ENCODE measurements at places on chromosomes 1 and 21.

DNA sequence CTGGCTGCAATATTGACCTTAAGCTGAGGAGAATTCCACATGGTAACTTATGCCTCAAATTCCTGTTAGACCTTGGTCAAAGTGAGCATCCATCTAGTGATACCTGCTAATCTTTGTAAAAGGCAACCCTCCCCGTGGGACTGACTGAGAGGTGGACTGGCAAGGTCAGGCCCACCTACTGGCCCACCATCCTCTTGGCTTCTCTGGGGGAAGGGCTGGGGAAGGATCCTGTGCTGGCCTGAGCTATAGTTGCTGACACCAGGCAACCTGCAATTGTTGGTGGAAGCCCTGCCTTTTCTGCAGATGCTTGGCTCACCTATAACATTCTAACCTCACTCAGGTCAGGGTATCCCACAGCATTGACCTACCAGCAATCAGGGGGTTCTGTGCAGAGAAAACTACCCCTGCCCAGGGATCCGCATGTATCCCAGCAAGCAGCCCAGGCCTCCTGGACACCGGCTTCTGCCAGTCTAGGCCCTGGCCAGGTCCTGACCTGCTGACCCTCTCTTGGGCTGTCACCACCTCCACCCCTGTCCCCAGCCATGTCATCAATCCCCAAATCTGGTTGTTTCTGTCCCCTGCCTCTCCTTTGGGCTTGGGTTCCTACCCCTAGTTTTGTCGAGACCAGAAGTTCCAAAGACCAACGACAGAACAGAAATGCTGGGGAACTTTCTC, 108.1 kb upstream of the EDN2 start:
- no peak overlapping the region for H3K4me3 ChIP-seq
- H3K4me1 ChIP-seq: no peaks in the 10 kb centered on the region
- H3K36me3 ChIP-seq: no peaks in the 10 kb centered on the region
- H3K27ac ChIP-seq: no peak overlapping the region
- no peak for DNase-seq

DNA sequence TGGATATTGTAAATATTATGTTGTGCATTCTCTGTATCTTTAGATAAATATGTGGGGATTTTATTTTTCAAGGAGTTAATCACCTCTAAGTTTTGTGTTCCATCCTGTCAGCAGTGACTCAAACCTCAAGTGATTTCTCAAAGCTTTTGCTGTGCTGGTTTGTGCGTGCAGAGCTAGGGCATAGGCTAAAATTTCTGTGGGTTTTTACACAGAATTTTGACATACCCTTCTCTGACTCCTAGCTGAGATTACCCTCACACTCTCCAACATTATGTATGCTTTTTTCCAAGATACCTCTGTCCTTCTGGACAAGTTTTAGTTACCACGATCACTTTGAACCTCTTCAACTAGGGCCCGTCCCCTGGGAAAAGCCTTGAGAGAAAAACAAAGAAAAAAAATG, 384.9 kb downstream of the NCAM2 start:
- no peaks in the 10 kb centered on the region for H3K4me1 ChIP-seq
- H3K27ac ChIP-seq: no peak overlapping the region
- H3K27me3 ChIP-seq: no peaks in the 10 kb centered on the region
- DNase-seq: no peak

DNA sequence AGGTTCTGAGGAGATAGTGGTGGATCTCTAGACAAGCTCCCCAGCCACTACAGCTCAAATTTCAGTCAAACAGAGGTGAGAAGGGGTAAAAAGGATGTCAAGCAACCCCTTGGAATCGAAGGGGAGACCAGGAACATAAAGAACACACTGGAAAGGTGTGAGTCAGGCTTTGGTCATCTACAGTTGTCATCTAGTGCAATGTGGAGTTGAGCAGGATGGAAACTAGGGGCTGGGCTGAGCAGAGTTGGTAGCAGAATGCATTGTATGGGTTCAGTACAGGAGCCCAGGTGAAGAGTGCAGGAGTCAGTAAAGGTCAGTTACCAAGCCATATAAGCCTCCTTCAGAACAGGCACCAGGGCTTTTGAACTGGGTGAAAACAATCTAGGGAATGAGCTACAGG, 52.7 kb upstream of the VAV3 start:
- H3K4me1 ChIP-seq: no peaks in the 10 kb centered on the region
- no peak for DNase-seq
- no peak overlapping the region for H3K4me3 ChIP-seq
- H3K36me3 ChIP-seq: no peaks in the 10 kb centered on the region
- no peaks in the 10 kb centered on the region for H3K27me3 ChIP-seq

DNA sequence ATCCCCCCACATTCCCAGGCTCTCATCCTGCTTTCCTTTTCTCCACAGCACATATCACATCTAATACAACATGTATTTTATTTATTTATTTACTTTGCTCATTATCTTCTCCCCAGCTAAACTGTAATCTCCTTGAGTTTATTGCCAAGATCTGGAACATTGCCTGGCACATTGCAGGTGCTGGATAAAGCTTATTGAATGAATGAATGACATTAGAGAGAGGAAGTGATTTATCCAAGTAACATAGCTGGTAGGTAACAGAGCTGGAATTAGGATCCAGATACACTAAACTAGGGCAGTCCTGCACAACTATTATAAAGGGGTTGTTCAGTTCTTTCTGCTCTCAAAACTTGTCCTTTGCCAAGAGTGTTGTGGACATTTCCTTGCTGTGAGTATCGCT, 8.6 kb upstream of the PTAFR start:
- H3K27me3 ChIP-seq: no peaks in the 10 kb centered on the region
- H3K4me3 ChIP-seq: no peak overlapping the region
- H3K4me1 ChIP-seq: no peaks in the 10 kb centered on the region
- no peak for DNase-seq

- H3K4me1 ChIP-seq: peaks cover 24% of the 10 kb centered on the region
- H3K36me3 ChIP-seq: peaks cover 55% of the 10 kb centered on the region
- no peaks in the 10 kb centered on the region for H3K27me3 ChIP-seq
- peak; percentile 44 for DNase-seq
- peak overlapping the region; percentile 77 for H3K4me3 ChIP-seq
Measured at GRCh38 chr1:161175771-161176453, 1.4 kb downstream of the B4GALT3 start.

Data from psoas muscle (tissue), 8 donors.